Liver (tissue), 10 donors: ENCODE measurements at places on chromosomes 12 and 14. TPM values are rescaled to one million over a fixed set of nuclear protein-coding genes. Genes with fewer than 3 reads are reported as not detected.

DNA sequence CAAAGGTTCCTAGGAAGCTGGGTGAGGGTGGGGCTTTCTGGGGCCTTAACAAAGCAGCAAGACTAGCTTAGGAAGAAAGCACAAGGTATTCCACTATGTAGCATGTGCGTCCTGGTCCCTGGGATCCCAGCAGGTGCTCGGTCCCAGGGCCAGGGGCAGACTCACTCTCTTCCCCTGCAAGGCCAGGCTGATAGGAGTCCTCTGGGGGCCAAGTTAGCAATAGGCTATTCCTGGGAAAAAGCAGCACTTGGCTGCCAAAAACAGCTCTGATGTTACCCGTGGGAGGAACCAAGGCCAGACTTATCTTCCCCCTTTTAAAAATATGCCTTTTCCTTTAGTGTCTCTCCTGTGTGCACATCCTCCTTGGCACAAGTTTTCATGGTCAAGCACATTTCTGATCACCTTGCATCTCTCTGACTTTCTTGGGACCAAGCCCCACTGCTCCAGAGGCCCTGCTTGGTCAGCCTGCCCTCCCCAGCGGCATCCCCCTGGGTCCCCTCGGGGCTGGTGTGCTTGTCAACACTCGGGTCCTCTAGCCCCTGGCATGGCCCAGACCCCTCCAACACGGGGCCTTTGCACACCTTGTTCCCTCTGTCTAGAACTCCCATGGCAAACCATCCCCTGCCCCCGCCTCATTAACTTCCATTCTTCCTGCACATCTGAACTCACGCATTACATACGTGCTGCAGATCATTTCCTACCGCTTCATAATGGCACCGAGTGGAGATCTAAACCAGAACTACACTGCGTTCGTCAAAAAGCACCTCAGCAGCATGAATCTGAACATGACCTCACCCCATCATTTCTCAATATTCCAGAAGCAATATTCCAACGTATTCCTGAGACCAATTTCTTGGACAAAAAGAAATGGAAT lies 21.9 kb downstream of the CCDC92 start:
- H3K4me3 ChIP-seq, result no peak overlapping the region
- H3K27ac ChIP-seq, result no peak overlapping the region
- no peaks in the 10 kb centered on the region for H3K27me3 ChIP-seq
- peaks cover 15% of the 10 kb centered on the region for H3K4me1 ChIP-seq

DNA sequence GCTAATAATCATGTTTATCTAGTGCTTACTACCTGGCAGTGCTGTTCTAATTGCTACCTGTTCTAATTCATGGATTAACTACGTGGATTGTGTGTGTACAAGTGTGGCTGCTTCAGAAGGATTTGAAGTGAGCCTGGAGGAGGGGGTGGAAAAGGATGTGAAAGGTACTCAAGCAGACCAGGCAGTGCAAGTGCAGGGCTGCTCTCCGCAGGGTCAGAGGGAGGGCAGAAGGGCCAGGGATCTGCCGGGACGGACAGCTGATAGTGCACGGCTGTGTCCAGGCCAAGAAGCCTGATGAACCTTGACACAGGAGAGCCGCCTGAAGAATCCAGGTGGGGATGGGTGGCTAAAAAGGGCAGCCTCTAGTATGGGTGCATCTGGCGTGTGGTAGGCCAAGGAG lies 28.5 kb downstream of the PIWIL1 start:
- H3K27me3 ChIP-seq, result no peaks in the 10 kb centered on the region
- H3K36me3 ChIP-seq, result no peaks in the 10 kb centered on the region
- no peak overlapping the region for H3K27ac ChIP-seq
- no peaks in the 10 kb centered on the region for H3K4me1 ChIP-seq
- DNase-seq, result no peak

The GLT8D2 gene
- 1.4 TPM for polyA plus RNA-seq

DNA sequence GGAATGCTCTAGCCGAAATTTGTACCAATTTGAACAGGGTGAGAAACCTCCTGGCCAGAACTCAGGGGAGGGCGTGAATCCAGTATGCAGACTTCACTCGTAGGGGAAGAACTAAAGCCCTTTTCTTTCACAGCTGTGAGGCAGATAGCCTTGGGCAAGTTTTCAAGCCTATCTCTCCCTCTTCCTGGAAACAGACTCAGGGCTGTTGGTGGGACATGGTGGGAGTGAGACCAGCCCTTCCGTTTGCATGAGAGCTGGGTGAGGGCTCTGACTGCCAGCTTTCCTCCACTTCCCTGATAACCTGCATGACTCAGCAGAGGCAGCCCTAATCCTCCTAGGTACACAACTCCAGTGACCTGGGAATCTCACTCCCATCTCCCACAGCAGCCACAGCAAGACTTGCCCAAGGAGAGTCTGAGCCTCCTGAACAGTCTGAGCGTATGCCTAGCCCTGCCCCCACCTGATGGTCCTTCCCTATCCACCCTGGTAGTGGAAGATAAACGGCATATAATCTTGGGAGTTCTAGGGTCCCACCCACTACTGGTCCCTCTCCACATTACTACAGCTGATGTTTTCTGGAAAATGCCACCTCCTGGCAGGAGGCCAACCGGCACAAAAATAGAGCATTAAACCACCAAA lies 170.1 kb upstream of the AMIGO2 start:
- no peak overlapping the region for H3K4me3 ChIP-seq
- peak; percentile 40 for DNase-seq
- H3K27ac ChIP-seq, result no peak overlapping the region
- peaks cover 5% of the 10 kb centered on the region for H3K4me1 ChIP-seq
- no peaks in the 10 kb centered on the region for H3K36me3 ChIP-seq
- H3K27me3 ChIP-seq, result no peaks in the 10 kb centered on the region

- H3K4me1 ChIP-seq, result peaks cover 51% of the 10 kb centered on the region
- DNase-seq, result no peak
- H3K4me3 ChIP-seq, result no peak overlapping the region
- H3K27ac ChIP-seq, result no peak overlapping the region
- peaks cover 13% of the 10 kb centered on the region for H3K36me3 ChIP-seq
Measured at GRCh38 chr14:75433631-75434071, 5.8 kb downstream of the JDP2 start.

DNA sequence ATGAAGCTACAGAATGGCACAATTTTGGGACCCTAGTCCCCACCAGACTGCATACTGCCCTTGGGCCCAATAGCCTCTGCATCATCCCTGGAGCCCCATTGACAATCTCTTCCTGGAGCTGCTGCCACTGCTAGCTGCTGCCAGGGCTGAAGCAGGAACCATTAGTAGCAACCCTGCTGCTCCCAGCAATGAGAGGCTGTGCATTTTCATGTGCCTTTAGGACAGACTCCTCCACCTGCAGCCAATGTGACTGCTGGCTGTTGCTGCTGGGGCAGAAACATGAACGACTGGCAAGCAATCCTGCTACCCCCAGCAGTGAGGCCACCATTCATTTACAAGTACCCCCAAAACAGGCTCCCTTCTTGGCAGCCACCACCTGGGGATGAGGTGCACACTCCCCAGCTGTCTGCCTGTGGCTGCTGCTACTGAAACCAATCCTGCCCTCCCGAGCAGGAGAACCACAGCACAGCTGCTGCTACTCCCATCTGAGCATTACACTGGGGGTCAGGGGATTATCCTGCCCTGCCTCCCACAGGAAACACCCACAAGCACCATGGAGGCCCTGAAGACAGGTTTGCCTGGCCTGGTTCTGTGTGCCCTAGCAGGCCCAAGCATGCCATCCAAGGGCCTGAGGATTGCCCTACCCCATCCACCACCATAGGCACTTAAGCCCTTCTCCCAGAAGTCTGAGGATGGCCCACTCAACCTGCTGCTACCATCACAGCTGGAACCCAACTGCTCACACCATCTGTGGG lies 181.0 kb downstream of the MYRFL start:
- H3K4me1 ChIP-seq, result no peaks in the 10 kb centered on the region
- no peaks in the 10 kb centered on the region for H3K27me3 ChIP-seq
- no peak for DNase-seq
- H3K4me3 ChIP-seq, result no peak overlapping the region
